ENCODE measurements at places on chromosomes 1 and 21. TPM values are rescaled to one million over a fixed set of nuclear protein-coding genes. Genes with fewer than 3 reads are reported as not detected.

ARMH1 gene
- 0.85 TPM for polyA plus RNA-seq

SDE2 gene
- polyA plus RNA-seq: 8.0 TPM

- H3K36me3 ChIP-seq: no peaks in the 10 kb centered on the region
- peaks cover 38% of the 10 kb centered on the region for H3K4me1 ChIP-seq
- no peaks in the 10 kb centered on the region for H3K27me3 ChIP-seq
- H3K4me3 ChIP-seq: no peak overlapping the region
- DNase-seq: no peak
- H3K27ac ChIP-seq: no peak overlapping the region
Measured at GRCh38 chr1:26286064-26286416, 6.2 kb downstream of the SH3BGRL3 start.

DNA sequence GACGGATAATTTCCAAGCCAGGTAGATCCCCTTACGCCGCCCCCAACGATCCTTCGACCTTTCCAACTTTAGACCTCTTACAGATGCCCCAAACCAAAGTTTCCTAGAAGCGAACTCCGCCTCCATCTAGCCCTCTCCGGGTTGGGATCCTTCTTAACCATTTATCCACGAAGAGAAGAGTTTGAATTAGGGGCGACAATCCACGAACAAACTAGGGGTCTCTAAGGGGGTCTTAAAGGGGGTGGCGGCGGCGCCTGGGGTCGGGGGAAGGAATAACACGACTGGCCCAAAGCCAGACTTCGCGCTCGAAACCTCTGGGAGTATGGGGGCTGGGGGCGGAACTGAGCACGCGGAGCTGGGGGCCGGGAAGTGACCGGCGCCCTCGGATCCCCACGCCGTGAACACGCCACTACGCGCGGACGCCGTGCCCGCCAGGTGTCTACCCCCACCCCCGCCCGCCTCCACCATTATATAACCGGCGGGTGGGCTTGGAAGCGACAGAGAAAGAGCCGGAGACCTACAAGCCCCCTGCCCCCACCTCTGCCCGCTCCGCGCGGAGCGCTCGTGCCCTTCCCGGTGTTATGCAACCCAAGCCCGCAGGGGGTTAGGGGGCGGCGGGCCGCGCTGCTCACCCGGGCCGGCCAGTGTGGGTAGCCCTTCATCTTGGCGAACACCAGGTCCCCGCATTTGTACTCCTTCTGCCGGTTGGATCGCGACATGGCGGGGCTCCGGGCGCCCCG, 594 bp downstream of the HDGF start:
- H3K27ac ChIP-seq: peak overlapping the region; percentile 96
- H3K27me3 ChIP-seq: no peaks in the 10 kb centered on the region
- H3K4me3 ChIP-seq: peak overlapping the region; percentile 100
- peaks cover 42% of the 10 kb centered on the region for H3K4me1 ChIP-seq

TSACC gene
- 5.0 TPM for polyA plus RNA-seq

Data from H1 (cell line).